ENCODE measurements at places on chromosomes 7 and 10.

DNA sequence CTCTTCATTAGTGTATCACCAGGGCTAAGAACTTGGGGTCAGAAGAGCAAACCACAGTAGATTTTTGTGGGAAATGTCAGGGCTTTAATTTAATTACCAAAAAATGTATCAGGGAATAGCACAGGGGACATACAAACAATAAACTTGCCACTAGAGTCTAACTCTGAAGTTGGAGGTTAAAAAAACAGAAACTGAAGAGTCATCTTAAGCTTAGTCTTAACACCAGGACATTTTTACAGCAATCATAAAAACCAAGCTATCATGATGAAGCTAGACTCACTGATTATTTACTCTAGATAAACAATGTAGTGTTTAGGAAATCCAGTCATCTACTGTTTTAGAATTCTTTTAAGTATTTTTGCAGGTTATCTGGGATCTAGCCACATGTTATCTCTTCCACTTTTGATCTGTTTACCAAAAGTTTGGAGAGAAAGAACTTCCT is 48.4 kb upstream of the GLI3 start:
- no peak for DNase-seq

GRCh38 chr7:100604976-100605911 is 3.1 kb downstream of the PCOLCE start:
- no peak for DNase-seq

DNA sequence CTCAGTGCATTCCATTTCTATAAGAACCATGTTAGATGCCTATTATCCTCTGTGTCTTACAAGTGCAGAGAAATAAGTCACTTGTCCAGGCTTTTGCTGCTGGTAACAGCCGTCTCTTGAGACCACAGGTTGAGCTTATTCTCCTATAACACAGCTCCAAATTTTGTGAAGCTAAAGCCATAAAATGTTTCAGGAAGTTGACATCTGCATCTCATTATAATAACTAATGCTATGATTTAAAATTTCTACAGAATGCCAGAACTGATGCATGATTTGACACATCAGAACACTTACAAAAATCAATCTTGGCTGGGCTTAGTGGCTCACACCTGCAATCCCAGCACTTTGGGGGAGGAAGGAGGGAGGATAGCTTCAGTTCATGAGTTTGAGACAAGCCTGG is 986.9 kb downstream of the TYW1 start:
- DNase-seq: no peak

GRCh38 chr10:44961230-44961571 is 1.6 kb downstream of the RASSF4 start:
- DNase-seq: no peak

- DNase-seq: no peak
Measured at GRCh38 chr7:124813994-124814798, 48.6 kb upstream of the GPR37 start.

- no peak for DNase-seq
Measured at GRCh38 chr10:7075110-7075509, 335.7 kb downstream of the SFMBT2 start.

DNA sequence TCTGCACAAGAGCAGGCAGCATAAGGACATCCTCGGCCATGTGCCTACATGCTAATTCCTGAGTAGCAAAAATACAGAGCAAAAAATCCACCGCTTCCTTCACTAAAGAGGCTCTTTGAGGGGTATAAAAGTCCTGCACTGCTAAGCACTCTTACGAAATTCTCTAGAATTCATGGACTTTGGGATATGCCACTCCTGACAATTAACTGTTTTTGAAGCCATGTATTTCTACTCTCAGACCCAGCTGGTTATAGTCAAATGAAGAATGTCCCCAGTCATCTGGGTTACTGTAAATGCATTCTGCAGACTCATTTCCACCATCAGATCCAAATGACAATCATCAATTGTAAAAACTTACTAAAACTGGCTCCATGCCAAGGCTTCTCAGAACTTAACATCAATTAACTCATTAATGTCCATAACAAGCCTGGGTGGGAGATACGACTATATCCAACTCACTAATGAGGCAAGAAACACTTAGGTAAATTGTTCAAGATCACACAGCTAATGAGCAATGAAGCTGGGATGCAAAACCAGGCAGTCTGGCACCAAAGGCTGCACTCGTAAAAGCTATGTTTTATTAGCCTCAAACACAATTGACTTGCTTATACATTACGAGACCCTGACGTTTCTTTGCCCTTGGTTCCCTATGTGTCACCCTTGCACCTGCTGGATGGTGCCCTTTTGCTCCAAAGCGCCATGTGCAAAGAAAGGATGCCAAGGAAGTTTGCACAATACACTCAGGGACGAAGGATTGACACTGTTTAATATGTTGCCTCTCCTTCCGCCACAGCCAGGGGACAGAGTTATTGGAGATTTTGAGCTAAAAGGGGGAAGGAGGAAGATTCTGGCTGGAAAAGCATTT is 250.4 kb downstream of the ELMO1 start:
- no peak for DNase-seq

GRCh38 chr10:26525586-26525985 is 87.4 kb downstream of the APBB1IP start:
- no peak for DNase-seq

DNA sequence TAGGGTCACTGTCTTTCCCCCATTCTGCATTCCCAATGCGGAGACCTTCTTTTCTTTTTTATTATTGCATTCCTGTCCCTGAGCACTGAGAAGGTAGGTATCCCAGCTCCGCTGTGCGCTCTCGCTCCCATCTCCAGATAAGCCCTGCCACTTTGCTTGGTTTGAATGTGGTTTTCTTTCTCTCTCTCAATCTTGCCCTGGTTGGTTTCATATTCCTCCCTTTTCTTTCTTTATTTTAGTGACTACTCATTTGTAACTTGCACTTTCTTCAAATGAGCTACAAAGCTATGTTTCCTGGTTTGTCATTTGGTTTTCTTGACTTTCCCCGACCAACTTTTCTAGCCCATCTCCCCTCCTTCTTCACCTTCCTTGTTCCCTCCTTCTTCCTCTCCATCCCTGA is 29.0 kb upstream of the HSPB1 start:
- no peak for DNase-seq

DNA sequence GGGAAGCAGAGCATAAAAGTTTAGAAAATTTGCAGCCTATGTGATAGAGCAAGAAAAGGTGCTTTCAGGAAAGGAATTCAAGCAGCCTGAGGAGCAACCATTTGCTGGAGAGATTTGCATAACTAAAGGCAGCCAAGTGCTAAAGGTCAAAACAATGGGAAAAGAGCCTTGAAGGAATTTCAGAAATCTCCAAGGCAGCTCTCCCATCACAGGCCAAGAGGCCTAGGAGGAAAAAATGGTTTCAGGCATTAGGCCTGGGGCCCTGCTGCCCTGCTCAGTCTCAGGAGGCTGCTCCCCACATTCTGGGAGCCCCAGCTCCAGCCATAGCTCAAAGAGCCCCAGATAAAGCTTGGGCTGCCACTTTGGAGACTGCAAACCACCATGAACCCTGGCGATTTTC is 95.9 kb upstream of the UNC5B start:
- DNase-seq: no peak

DNA sequence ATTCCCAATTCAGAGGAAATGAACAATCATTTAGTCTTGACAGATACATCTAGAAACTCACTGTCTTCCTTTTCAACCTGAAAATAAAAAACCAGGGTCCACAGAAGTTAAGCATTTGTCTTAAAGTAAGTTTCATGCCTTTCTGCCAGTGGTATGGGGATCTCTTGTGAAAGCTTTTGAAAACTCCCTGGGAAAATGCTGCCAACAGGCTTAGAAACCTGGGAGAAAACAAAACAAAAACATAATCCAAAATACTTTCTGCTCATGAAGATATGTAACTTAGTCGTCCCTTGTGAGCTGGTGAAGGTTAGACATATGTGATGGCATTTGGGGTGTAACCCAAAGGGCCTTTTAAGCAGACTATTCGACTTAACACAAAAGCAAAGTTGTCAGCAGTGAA is 66.4 kb upstream of the ZNF438 start:
- no peak for DNase-seq

DNA sequence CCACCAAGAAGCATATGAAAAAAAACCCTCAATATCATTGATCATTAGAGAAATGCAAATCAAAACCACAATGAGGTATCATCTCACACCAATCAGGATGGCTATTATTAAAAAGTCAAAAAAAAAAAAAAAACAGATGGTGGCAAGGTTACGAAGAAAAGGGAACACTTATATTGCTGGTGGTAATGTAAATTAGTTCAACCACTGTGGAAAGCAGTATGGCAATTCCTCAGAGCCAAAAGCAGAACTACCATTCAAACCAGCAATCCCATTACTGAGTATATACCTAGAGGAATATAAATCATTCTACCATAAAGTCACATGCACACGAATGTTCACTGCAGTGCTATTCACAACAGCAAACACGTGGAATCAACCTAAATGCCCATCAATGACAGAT is 46.0 kb downstream of the CNOT4 start:
- no peak for DNase-seq

DNA sequence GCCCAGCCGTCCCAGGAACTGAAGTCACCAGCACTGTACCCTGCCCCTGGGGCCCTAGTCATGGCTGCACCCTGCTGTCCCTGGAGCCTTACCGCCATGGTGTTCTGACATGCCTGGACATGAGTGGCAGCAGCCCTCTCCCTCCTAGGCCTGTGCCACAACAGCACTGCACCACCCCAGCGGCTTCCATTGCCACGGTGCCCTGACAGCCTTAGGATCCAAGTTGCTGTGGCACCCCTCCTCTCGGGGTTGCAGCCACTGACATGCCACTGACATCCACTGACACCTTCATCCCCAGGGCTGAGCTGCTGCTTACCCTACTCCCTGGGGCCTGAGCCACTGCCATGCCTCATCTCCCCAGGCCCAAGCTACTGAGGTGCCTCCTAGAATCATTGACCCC is 39.6 kb upstream of the SHH start:
- DNase-seq: no peak

GRCh38 chr10:73495884-73496674 is at the start of gene PPP3CB:
Gene PPP3CB (minus strand): TSS chr10:73496024. CDS start chr10:73495889, 135 bp downstream.
- peak; percentile 71 for DNase-seq

DNA sequence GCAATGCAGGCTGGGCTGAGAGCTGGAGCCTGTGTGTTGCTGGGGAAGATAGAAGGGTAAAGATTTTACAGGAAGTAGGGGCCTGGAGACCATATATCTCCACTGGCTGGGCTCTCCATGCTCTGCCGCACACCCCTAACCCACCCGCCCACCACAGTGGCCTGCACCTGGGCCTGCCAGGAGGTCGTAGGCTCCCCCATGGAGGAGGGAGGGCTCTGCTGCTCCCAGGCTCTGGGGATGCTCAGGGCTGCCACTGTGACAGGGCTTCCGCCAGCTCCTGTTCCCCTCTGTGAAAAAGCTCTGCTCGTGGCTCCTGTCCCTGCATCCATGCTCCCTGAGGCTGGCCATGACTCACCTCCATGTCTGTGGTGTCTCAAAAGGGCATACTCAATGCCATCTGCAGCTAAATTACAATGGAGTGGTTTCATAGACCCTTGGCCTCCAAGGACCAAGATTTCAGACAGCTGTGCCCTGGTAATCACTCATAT is 106.0 kb downstream of the CXCL12 start:
- no peak for DNase-seq

DNA sequence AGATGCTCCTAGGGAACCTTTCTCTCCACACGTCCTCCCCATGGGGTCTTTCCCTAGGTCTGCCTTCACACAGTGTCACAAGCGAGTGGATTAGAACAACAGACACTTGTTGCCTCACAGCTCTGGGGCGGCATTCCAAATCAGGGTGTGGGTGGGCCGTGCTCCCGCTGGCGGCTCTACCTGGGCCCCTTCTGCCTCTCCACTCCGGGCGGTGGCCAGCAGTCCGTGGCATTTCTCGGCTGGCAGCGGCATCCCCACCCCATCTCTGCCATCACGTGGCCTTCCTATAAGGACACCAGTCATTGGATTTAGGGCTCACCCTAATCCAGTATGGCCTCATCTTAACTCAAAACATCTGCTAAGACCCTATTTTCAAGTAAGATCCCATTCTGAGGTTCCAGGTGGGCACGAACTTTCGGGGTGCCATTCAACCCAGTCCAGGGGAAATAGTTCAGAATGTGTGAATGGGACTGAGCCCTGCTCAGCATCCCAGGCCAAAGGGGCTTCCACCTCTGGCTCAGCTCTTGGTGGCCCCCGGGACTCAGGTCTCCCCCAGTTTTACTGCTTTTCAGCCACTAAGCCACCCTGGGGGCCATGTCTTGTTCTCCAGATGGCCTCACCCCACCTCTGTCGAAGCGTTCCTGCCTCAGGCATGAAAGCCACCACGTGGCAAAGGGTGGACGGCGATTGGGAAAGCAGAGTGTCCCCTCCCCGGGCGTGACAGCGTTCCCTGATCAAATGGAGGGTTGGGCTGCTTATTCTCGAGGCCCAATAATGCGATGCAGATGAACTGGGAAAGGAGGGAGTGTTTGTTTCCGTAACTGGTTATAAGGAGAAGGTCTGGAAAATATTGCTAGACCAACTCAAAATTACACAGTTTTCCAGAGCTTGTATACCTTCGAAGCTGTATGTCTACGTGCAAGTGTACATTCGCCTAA is 350.0 kb downstream of the GLRX3 start:
- no peak for DNase-seq

DNA sequence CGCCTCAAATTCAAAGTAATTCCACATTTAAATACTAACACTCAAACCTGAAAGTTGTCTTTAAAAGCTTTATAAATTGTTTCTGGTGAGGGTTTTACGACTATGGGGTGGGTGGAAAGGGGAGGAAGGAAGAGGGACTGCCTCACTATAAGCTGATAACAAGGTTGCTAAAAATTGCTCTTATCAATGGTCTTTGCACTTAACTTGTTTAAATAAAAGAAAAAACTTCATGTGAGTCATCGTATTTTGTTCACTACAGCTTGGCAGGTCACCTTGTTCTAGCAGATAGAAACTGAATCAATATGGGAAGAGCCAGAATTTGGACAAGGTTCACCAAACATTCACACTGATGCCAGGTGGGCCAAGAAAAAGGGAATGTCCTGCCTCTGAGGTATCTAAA is 129.2 kb downstream of the TES start:
- DNase-seq: no peak

DNA sequence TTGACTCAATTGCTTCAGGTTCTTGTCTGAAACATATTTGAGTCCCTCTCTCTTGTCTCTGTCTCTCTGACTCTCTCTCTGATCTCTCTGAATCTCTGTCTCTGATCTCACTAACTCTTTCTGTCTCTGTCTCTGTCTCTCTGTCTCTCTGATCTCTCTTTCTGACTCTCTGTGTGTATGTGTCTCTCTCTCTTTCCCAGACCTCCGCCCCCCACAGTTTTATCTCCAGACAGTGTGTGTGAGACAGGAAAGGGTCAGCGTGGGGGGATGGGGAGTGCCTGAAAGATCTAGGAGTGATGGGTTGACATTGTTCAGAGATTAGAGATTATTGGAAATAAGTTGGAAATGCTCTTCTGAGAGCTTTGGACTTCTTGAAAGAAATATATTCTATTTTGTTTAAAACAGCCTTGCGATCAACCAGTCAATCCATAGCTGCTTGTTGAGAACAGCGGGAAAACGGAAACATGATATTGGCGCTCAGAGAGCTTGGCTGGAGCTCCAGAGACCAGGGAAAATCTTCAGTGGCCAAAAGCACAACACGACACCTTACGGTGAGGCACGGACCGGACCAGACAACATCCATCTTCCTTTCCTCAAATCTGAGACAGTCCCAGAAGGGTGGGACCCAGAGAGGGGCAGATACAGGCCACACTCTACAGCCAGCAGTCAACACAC is 35.5 kb downstream of the CALML3 start:
- no peak for DNase-seq

All from GM12891 (cell line).